ENCODE measurements at places on chromosomes 4 and X. TPM values are rescaled to one million over a fixed set of nuclear protein-coding genes. Genes with fewer than 3 reads are reported as not detected.

DNA sequence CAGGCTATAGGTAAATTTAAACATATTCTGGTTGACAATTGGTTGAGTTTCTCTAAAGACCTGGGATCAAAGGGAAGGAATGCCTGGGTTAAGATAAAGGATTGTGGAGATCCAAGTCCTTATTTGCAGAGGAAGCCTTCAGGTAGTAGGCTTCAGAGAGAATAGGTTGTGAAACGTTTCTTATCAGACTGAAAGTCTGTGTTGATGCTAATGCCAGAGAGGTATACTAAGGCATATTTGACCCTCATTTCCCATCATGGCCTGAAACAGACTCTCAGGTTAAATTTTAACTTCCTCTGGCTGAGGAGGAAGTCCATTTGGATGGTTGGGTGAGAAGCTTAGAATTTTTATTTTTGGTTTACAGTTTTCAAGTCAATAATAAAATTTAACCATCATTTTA is 48.1 kb downstream of the UGT2A2 start:
- no peaks in the 10 kb centered on the region for H3K4me1 ChIP-seq
- no peak overlapping the region for H3K4me3 ChIP-seq
- no peaks in the 10 kb centered on the region for H3K27me3 ChIP-seq
- DNase-seq, result no peak

DNA sequence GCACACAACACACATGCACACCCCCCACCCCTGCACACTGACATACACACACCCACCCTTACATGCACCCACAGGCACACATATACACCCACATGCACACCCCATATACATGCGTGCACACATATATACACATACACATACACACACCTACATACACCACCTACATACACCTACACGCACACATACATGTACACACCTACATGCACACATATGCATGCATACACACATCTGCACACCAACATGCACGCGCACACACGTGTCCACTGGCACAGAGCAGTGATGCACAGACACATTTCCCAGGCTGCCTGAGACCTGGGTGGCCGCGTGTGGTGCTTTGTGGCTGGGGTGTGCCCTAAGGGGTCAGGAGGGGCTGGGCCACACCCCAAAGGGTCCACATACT is 31.7 kb downstream of the FGFRL1 start:
- H3K27ac ChIP-seq, result peak overlapping the region; percentile 95
- H3K4me3 ChIP-seq, result no peak overlapping the region
- no peaks in the 10 kb centered on the region for H3K27me3 ChIP-seq
- H3K36me3 ChIP-seq, result no peaks in the 10 kb centered on the region
- peaks cover 38% of the 10 kb centered on the region for H3K4me1 ChIP-seq

GRCh38 chrX:106178826-106179225 is 10.7 kb downstream of the PWWP3B start:
- no peaks in the 10 kb centered on the region for H3K27me3 ChIP-seq
- H3K4me1 ChIP-seq, result no peaks in the 10 kb centered on the region

- DNase-seq, result no peak
- H3K36me3 ChIP-seq, result no peaks in the 10 kb centered on the region
- no peaks in the 10 kb centered on the region for H3K27me3 ChIP-seq
- H3K27ac ChIP-seq, result no peak overlapping the region
- H3K4me3 ChIP-seq, result no peak overlapping the region
Observed at GRCh38 chrX:21524008-21524407, 134.1 kb downstream of the KLHL34 start.

- H3K27me3 ChIP-seq, result no peaks in the 10 kb centered on the region
- H3K4me1 ChIP-seq, result peaks cover 16% of the 10 kb centered on the region
- no peak overlapping the region for H3K27ac ChIP-seq
- DNase-seq, result no peak
Observed at GRCh38 chr4:128831531-128832242, 22.2 kb downstream of the JADE1 start.

DNA sequence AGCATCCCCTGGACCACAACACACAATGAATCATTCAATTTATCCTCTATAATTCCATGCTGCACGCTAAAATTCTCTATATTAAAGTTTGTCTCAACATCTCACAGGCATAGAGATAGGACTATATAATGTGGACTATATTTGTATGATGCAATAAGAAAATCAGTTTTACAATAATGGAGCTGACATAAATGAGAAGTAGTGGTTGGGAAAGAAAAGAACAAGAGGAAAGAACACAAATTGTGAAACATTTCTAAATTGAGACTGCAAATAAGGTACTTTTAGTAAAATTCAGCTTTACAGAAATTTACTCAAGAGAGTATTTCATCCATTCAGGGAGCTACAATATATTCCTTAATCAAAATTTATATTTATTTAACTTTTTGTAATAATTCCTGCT is 120.4 kb downstream of the ARAP2 start:
- no peak overlapping the region for H3K4me3 ChIP-seq
- no peaks in the 10 kb centered on the region for H3K36me3 ChIP-seq
- no peaks in the 10 kb centered on the region for H3K27me3 ChIP-seq
- DNase-seq, result no peak
- H3K4me1 ChIP-seq, result no peaks in the 10 kb centered on the region

DNA sequence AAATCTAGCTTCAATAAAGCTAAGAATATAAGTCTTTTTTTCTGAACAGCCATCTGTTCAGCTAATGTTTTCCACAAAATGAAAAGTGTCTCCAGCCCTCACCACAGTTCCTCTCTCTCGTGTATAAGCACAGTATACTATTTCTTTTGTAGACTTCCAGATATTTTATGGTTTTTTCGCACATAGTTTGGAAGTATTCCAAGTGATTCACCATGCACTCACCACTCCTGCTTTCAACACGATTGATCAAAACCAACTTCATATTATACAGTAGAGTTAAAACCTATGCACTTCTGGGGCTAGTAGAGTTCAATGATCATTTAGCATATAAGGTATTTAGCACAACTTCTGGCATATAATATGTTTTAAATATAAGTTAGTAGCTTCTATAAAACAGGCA is 105.8 kb upstream of the DCAF12L1 start:
- no peaks in the 10 kb centered on the region for H3K4me1 ChIP-seq
- H3K27me3 ChIP-seq, result no peaks in the 10 kb centered on the region
- no peak for DNase-seq

The MAB21L2 gene
- not detected for total RNA-seq

All from ascending aorta (tissue), 2 donors.